ENCODE measurements at places on chromosomes 2 and 18. TPM values are rescaled to one million over a fixed set of nuclear protein-coding genes. Genes with fewer than 3 reads are reported as not detected.

DNA sequence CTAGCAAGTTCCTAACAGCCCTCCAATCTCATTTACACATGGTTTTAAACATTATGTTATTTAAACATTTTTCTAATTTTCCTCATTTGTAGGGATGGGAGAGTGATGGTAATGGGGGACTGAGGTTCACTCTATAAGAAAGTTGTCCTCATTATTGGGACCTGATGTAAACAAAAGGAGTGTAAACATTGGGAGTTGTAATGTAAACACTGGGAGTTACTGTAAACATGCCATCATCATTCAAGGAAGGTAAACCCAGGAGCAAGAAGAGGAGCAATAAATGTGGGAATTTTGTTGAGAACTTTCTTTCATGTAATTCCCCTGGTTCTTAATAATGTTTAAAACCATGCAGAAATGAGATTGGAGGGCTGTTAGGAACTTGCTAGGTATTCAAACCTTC, 17.8 kb downstream of the RFTN2 start:
- no peak for DNase-seq

The RIT2 gene
- not detected for total RNA-seq

The FBXO36 gene
- 1.0 TPM for total RNA-seq

The UNC80 gene
- total RNA-seq = 0.17 TPM

- DNase-seq = no peak
These were observed 137.5 kb upstream of the OTOS start for GRCh38 chr2:240277807-240278522.

The TWIST2 gene
- not detected for total RNA-seq
